Thoracic aorta (tissue), 2 donors: ENCODE measurements at places on chromosomes 12 and 14.

GRCh38 chr12:64666054-64666914 is 56.0 kb downstream of the RASSF3 start:
- no peak for DNase-seq

DNA sequence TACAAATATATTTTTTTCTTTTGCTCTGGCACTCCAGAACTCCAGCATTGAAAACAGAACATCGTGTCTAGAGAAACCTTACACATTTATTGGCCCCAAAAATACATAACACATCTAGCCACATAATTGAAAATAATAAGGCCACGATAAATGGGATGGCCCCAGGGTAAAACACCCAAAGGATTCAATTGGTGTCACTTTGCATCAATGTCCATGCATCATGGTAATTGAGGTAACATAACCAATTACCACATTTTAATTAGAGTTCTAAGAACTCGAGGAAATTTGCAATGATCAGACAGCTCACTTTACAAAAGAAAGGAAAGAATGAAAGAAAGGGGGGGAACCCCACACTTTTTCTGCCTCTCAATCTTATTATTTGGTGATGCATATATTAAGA is 151.8 kb upstream of the NPAS3 start:
- DNase-seq = no peak

DNA sequence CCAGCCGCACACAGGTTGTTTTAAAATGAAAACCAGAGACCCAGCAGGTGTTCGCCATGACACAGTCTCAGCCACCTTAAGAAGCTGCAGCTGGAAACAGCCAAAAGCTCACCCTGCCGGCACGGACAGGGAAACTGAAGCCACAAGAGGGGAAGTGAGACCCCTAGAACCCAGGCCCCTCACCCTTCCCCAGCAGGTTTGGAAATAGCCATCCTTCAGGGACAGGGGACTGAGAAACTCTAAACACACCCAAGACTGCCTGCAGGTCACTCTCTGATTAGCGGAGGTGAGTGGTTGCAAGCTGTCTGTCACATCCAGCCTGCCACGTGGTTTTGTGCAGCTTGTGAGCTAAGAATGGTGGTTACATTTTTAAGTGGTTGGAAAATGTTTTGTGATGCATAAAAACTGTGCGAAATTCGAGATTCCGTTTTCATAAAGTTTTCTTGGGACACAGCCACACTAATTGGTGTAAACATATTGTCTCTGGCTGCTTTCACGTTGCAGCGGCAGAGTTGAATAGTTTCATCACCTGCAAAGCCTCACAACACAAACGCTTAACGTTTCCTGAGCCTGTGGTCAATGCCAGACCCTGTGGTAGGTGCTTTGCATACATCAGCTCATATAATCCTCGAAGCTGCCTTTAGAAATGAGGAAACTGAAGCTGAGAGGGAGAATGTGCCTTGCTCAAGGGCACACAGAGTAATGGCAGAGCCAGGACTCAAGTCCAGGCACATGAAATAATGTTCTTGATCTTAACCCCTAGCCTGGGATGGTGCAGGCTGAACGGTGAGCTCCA is 1.7 kb upstream of the SELPLG start:
- no peak for DNase-seq

DNA sequence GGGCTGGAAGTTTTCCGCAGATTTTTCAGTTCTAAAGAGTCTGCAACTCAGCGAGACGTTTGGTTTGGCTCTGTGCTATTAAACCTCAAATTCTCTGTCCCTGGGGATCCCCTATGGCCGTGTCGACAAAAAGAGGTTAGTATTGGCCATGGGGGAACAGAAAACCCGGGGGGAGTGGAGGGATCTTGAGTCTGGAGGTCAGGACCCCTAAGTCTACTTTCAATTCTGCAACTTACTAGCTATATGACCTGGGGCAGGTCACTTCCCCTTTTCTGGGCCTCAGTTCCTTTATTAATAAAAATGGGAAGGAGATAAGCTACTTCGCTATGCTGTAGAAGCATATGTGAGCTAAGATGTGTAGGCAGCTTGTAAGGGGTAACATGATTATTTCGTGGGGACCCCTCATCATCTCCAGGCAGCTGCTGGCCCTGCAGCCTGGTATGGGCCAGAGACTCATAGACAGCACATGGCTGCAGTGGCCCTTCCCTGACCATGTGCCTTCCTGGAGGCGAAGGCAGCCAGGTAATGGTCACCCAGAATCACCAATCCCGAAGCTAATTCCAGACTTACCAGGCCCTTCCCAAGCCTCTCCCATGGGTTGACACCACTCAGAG is 8.6 kb downstream of the ASB2 start:
- no peak for DNase-seq

GRCh38 chr12:3160081-3160480 is 82.9 kb downstream of the TSPAN9 start:
- no peak for DNase-seq

- DNase-seq = no peak
These were observed 733 bp upstream of the PPFIBP1 start for GRCh38 chr12:27523305-27523641.

- no peak for DNase-seq
These were observed 225.8 kb upstream of the SOX5 start for GRCh38 chr12:24175284-24175683.

- no peak for DNase-seq
These were observed 78.0 kb downstream of the DBX2 start for GRCh38 chr12:44972746-44973421.

DNA sequence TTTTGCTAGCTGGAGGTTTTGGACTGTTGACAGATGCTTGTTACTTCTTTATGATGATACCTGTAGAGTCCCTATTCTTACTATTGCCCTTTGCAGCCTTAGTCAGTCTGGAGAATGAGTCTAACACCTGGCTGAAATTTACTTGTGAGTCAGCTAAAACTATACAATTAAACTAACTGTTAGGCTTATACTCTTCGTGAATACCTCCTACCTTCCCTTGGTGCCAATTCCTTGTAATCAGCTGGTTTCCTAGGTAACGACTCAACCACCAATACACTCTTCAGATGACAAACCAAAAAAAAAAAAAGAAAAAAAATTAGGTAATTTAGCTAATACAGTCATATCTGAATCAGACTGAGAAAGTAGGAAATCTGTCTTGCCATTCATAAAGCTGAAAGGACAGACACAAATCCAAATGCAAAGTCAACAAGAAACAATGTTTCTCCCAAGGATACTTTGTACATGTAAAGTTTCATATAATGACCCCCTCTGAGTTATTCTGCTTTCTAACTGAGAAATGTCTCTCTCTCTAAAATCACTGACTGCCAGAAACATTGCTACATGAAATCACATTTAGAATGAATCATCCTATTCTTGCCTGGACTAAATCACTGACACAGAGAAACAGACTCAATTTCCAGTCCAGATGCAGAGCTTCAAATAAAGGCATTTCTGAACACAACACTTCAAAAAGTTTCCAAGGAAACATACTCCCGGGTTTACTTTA is 56.5 kb upstream of the CDKL1 start:
- no peak for DNase-seq

GRCh38 chr14:84129007-84129406 is 1400.9 kb upstream of the FLRT2 start:
- no peak for DNase-seq
